ENCODE measurements at places on chromosomes 5 and 9.

DNA sequence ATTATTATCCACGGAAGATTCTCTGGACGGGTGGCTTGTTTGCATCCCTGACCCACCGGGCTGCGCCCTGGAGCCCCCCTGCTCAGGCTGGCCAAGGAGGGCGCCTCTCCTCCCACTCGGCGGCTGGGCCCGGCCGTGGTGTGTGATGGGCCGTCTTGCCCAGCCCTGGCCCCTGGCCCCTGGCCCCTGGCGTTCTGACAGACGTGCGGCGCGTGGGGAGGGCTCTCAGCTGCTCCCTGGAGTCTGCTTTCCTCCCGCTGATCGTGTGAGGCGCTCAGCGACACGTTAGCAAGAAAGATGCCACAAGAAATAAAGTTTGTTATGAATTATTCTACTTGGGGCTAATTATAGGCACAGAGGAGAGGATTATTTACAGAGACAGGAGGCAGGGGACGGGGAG lies 33.3 kb downstream of the UNC5A start:
- DNase-seq, result no peak

DNA sequence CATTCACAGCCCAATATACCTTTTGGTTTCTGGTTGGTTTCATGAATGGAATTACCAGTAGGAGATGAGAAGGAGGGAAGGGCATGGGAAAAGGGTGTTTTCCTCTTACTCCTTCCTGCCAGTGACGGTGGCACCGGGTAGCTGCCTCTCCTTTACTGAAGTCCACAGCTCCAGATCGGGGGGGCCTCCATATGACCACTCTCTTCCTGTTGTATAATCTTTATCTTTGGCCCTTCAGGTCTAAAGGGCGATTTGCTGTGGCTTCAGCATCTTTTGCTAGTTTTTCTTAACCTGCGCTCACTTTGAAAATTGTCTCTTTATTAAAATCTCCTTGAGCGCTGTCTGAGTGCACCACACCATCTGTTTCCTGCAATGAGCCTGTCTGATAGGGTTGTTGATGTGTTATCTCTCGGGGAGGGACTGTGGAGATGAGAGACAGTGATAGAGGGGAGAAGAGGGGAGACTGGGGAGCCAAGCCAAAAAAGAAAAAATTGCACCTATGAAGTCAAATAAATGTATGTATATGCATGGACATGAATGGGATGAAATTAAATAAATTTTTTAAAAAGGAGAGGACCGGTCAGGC lies 449.3 kb upstream of the KLF4 start:
- DNase-seq, result no peak

- no peak for DNase-seq
These were observed 165.3 kb downstream of the TMEM167A start for GRCh38 chr5:82911910-82912309.

GRCh38 chr5:67206461-67206860 lies 9.9 kb upstream of the CD180 start:
- DNase-seq, result no peak

GRCh38 chr9:87546704-87547103 lies 49.0 kb downstream of the DAPK1 start:
- no peak for DNase-seq

GRCh38 chr5:54049963-54050362 lies 260.4 kb downstream of the ARL15 start:
- DNase-seq, result no peak

GRCh38 chr9:130042406-130042884 lies 544 bp downstream of the FNBP1 start:
- DNase-seq, result peak; percentile 59

GRCh38 chr5:53971551-53971950 lies 338.8 kb downstream of the ARL15 start:
- DNase-seq, result no peak

DNA sequence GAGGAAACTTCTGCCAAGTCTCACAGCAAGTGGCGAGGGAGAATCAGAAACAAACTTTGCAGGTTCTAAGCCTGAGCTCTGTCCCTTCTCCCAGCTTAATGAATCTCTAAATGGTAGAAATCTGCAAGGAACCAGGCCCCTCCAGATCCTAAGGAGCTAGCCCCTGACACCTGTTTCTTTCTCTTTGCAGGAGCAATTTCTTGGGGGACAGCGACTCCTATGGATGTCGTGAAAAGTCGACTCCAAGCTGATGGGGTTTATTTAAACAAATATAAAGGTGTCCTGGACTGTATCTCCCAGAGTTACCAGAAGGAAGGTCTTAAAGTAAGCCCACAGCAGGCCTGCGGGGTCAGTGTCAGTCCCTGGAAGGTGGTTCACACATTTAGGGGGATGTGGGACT lies 21.8 kb downstream of the IL9 start:
- DNase-seq, result no peak

DNA sequence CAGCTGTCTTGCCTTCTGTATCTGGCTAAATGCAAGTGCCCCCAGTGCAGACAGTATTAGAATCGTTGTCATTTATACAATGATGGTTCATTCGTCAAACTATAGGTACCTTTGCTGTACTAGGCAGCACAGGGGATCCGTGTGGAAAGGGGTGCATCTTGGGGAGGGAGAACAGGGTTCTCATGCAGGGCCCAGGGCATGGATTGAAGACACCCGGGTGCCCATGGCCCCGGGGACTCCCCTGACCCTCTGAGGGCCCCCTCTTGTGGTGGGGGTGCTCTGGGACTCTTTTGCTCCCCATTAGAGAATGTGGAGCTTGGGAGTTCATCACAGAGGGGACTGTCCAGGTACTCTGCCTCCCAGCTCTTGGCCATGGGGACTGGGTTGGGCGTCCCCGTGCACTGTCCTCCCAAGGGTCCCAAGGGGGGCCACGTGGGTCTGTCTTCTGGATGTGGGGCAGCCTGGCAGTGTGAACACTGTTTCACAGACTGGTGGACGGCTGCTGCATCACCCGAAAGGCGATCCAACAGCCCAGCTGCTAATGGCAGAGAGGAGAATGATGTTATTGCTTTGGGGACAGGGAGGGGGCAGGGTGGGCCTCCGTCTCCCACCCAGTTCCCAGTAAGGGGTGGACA lies 36.9 kb upstream of the RXRA start:
- DNase-seq, result no peak

DNA sequence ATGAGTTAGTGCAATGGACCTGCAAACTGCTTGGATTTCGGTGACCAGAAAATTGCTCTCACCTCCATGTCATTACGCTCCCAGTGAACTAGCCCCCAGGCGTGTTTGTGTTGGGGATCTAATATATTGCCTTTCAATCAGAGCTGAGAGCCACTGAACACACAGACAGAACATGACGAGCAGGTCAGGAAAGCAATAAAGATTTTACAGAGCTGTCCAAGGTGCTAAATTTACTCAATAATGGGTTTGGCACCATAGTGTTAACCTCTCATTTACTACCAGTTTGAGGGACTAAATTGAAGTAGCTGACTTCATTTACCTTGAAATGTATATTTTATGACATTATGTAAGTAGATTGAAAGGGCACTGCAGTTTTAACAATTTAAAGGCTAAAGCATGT lies 383.0 kb downstream of the EBF1 start:
- DNase-seq, result no peak

DNA sequence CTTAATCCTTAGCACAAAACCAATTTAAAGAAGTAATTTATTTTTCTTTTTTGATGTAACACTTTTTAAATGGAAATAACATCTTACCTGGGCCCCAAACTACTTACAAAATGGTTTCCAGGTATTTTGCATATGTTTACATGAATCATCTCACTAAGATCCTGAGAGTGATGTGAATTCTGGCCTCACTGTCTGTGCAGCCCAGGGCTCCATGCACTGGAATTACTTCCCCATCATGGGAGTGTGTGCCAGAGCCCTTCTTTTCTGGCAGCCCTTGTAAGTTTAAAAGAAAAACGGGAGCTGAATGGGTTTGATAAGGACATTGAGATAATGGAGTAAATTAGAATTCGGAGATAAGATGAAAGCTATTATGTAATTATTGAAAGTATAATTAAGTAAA lies 12.2 kb upstream of the F2R start:
- DNase-seq, result no peak

- DNase-seq, result no peak
These were observed 14.4 kb upstream of the S1PR3 start for GRCh38 chr9:88976890-88977257.

DNA sequence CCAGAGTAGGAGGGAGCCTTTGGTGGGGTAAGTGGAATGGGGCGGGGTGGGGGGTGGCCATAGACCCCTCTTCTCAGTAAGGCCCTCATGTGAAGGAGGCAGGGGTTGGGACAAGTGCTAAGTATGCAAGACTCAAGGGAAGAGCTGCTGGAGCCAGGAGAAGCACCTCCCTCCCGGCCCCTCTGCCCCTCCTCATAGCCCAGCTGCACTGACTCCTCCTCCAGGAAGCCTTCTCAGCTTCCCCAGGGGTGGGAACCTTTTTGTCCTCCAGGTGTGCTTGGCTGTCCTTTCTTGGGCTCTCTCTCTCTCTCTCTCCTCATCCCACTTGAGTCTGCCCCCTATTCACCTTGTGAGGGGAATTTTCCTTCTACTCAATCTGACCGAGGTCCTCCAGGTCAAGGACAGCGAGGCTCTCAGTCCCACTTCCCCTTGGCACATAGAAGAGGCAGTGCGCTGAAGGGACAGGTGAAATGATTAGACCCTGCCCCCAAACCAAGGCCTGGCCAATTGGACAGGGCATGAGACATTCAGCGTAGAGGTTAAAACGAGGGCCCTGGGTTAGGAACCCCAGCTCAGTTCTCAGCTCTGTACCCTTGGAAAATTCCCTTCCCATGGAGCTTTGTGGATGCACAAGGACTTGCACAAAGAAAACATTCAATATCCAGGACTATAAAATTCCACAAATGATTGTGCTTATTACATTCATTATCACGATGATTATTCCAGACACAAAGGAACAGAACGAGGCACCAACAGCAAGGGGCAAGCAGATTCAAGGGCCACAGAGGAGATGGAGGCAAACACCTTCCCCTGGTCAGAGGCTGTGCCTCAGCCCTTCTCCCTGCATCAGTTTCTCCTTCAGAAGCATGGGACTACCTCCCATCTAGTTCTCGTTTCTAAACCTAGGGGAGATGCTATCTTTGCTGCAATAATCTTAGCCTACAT lies 45.6 kb upstream of the IL17B start:
- no peak for DNase-seq

DNA sequence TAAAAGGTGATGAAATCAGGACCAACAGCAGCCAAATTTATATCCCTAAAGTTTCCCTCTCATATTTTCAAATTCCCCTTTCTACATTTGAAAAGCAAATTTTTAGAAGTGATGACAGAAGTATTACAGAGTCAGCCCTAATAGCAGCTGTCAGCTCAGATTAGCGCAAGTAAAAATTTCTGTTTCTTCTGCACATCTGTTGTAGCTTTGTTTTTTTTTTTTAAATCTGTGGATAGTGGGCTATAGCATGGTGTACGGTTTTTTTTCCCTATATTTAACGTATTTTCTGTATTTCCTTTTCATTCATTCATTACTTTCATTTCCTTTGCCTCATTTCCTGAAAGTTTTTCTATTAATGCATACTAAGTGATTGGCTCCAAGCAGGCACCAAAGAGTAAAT lies 99.1 kb downstream of the MACIR start:
- DNase-seq, result no peak

DNA sequence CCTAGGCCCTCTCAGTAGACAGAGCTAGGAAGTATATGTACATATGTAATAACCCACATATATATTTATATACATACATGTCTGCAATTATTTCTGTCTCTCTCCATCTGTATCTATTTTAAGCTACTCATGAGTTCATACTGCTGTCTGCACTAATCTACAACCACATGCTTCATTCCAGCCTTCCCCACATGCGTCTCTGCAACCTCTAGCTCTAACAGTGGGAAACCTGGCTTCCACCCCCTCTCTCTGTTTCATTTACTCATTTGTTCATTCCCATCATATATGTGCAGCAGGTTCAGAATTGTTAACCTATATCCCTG lies 23.3 kb downstream of the DCANP1 start:
- DNase-seq, result no peak

DNA sequence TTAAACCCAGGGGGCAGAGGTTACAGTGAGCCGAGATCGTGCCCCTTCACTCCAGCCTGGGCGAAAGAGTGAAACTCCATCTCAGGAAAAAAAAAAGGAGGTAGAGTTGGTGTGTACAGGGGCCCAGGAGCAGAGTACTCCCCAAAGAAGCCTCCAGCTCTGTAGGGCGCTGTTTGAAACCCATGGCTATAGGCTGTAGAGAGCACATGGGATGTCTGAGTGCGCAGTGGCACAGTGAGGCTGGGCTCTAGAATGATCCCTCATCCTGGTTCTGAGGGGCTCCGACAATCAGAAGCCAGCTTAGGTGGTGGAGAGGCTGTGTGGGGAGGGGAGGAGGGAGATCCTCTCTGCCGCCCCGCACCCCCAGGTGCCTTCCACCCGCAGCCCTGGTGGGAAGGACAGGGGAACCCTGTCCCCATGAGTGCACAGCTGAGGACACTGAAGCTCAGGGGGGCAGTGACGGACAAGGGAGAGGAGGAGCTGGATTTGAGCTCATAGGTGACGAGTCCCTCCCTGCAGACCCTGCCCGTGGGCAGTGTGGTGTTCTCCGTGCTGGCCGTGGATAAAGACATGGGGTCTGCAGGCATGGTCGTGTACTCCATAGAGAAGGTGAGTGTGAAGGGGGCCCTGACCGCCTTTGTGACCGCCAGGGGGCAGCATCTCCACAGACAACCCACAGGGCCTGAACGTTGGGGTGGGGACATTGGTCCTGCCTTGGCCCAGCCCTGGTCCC lies 24.6 kb downstream of the CDHR2 start:
- DNase-seq, result peak; percentile 81

GRCh38 chr9:105053209-105053652 lies 125.3 kb upstream of the ABCA1 start:
- no peak for DNase-seq

- no peak for DNase-seq
These were observed 47.9 kb downstream of the TNFSF15 start for GRCh38 chr9:114757984-114758383.

DNA sequence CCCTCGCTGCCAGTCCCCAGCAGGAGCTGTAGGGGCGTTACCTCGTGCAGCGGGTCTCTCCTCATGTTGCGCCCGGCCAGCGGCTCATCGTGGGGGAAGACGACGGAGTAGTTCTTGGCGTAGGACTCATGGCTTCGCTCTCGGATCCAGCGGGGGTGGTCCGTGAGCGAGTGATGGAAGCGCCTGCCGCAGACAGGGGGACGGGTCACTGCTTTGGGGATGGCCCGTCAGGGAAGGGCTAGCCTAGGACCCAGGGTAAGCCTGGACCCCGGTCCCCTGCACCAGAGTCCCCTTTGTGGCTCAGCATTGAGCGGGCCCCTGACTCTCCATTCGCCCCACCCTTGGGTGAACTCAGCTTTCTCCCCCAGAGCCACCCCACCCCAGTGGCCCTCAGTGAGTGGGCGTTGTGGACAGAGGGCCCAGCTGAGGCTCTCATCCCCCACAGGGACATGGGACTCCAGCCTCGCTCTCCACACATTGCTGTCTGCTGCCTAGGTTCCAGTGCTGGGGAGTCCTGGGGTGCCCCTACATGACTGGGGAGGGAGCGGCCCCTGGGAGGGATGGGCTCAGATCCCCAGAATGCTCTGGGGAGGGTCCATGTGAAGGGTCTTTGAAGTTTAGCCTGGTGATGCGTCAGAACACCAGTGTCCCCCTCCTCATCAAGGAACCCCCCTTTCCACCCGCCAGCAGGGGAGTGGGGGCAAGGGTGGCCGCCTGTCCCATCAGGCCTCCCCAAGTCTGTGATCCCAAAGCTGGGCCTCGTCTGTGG lies 29.7 kb downstream of the SARDH start:
- peak; percentile 22 for DNase-seq

All from activated T-cell treated with anti-CD3 and anti-CD28 coated beads, Interleukin-2, amount 50 U/mL, for 1 hour (primary cell).